SK-N-SH treated with all-trans-retinoic acid at 6 μM for 48 hours (cell line): ENCODE measurements at places on chromosomes 12 and 14.

- no peak for ATAC-seq
Observed at GRCh38 chr14:98957211-98958047, 314.6 kb downstream of the BCL11B start.

- peak; percentile 18 for ATAC-seq
Observed at GRCh38 chr12:122022393-122023338, 982 bp downstream of the BCL7A start.

- ATAC-seq = no peak
Observed at GRCh38 chr14:104085032-104085888, at the start of gene ASPG. Gene ASPG, plus strand, starts transcription at chr14:104085700. Its CDS starts 71 bp downstream, at chr14:104085771.

GRCh38 chr14:39367387-39367751 lies 64.9 kb downstream of the FBXO33 start:
- no peak for ATAC-seq

DNA sequence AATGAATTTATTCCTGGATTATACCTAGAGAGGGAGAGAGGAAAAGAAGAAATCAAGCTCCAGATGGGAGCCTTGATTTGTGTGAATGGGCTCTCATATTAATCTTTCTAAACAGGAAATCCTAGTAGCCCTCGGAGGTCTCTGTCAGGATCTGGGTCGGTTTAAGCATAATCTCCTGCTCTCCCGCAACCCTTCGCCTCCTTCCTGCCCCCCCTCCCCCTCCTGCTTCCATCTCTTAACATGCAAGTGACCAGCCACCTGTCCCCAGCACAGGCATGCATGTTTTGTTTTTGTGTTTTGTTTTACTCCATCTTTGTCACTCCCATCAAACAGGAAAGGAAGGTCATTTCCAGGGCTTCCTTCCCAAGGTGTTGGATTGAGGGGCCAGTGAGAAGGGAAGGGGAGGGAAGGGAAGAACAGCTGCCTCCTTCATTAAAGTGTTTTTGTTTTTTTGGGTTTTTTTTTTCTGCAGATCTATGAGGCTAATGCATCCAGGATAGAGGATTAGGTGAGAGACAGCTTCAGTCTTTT lies 4.8 kb upstream of the KCNA5 start:
- ATAC-seq = no peak

GRCh38 chr14:98018628-98019027 lies 1221.4 kb downstream of the VRK1 start:
- ATAC-seq = no peak

- no peak for ATAC-seq
Observed at GRCh38 chr14:30648471-30648870, 26.4 kb downstream of the SCFD1 start.

DNA sequence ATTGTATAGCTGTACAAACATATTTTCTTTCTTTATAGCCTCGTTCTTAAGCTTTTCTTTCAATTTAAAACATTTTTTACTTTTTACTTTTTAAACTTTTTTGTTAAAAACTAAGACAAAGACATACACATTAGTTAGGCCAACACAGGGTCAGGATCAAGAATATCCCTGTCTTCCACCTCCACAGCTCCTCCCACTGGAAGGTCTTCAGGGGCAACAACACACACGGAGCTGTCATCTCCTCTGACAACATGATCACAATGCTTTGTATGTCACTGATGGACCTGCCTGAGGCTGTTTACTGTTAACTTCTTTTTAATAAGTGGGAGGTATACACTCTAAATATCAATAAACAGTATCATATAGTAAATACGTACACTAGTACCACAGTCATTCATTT lies 191.3 kb downstream of the SYT10 start:
- no peak for ATAC-seq

DNA sequence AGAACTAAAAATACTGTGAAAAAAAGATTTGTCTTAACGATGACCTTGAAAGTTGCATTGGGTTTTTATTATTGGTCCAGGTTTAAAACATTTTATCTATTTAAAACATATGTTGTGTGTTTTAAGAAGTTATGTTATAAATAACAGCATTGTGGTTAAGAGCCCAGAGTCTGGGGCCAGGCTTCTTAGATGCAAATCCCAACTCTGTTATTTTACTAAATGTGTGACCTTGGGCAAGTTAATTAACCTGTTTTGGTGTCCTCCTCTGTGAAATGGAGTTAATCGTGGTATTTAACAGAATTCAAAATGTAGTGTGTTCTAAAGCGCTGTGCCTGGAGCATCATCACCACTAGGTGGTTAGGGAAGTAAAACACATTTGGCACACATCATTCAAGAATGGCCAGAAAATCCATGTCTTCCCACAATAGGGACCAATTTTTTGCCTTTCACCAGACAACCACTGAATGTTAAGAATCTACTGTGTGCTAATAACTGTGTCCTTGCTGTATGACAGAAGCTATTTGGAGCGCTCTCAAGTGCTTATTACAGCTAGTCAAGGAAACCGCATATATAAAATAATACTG lies 133.3 kb downstream of the MON2 start:
- no peak for ATAC-seq

DNA sequence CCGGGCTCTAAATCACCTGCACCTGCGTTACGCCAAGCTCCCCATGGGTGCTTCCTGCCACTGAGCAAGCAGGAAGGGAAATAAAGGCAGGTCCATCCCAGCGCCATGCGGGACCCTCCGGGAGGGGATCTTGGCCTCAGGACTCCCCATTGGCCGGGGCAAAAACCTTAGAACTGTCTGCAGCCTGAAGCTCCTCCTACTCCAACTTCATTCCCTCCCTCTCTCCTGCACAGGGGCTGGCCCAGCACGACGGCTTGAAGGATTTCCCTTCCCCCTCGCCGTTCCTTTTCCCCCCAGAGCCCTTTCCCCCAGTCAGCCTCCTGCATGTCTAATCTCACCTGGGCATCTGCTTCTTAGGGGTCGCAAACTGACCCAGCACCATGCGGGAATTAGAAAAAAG lies 137.2 kb upstream of the NCOR2 start:
- no peak for ATAC-seq

- no peak for ATAC-seq
Observed at GRCh38 chr14:77084985-77085384, 13.1 kb upstream of the CIPC start.

DNA sequence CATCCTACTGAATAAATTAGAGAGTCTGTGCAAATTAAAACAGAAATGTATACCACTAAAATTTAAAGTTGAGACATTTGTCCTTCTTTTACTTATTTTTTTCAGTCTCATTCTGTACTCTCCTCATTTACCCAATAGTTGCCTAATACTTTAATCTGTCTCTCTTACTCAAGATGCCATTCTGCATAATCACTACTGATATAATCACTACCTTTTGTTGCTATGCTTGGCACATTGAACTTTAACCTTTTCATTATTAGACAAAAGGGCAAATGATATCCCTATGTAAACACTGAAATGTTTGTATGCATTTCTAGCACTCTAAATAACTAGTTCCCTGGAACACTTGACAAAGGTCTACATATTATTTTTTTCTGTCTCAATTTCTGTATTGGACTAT lies 1108.3 kb upstream of the FLRT2 start:
- no peak for ATAC-seq

DNA sequence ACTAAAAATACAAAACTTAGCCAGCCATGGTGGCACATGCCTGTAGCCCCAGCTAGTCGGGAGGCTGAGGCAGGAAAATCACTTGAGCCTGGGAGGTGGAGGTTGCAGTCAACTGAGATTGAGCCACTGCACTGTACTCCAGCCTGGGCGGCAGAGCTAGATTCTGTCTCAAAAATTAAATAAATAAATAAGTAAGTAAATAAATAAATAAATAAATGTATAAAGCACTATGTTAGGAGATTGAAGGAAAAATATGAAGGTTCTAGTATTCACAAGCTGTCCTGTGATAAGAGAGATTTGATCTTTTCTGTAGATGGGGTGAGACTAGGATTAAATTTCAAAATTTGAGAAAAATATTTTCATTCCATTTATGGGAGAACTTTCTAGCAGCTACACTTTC lies 5.7 kb downstream of the DNAJC22 start:
- no peak for ATAC-seq

DNA sequence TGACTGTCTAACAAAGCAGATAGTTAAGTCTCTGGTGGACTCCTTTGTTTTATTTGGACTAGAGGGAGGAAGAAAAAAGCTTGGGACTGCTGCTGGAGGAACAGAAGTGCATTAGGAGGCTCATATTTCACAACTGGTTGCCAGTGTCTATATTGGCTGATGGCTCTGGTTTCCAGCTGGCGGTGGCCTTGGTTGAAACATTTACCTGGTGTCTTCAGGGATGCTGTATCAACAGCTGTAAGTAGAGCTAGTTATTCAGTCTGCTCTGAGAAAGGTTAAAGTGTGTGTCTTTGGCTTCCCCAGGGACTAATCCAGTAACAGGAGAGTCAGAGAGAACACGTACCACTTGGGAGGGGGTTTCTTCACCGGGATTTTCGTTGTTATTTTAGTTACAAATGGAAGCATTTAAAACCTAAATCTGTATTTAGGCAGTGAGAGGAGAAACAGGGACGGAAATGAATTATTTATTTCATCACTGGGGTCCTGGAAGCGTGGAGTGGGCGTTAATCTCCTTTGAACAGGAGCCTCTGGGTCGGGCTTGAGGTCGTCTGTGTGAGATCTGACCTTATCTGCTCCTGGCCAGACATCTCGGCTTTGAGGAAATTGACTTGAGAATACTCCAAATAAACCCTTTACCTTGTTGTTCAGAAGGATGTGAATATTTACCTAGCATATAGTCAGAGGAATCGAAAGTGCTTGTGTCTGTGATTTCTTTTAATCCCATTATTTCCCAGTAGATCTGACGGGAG lies 149.9 kb downstream of the NRXN3 start:
- no peak for ATAC-seq

DNA sequence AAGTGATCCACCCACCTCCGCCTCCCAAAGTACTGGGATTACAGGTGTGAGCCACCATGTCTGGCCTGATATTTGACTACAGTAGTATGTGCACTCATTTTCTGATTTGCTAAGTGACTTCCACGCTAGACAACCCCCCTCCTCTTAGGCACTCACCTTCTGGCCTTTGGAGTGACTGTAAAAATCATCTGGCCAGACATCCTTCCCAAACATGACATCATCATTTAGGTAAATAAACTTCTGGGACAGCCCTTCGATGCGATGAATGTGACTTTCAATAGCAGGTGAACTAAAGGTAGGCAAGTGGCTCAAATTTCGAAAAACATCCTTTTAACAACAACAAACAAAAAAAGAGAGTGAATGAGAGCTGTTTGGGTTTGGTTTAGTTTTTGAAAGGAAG lies 30.6 kb upstream of the SYCP3 start:
- no peak for ATAC-seq

GRCh38 chr12:52913431-52913821 lies 8.6 kb upstream of the KRT8 start:
- no peak for ATAC-seq

GRCh38 chr14:27049701-27050100 lies 451.9 kb upstream of the NOVA1 start:
- ATAC-seq = no peak

DNA sequence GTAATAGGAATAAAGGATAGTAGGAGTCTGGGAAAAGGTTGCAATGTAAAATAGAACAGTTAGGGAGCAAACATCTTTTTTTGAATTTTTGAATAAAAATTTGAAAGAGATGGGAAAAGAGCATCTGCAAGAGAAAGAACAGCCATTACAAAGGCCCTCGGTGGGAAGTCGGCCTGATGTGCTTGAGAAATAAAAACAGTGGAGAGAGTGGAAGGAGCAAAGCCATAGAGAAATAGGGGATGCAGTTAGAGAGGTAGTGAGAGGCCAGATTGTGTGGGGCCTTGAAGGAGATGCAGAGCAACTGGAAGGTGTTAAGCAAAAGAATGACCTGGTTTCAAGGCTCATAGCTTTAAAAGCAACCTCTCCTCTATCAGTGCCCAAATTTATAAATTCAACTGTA lies 409.8 kb downstream of the RERGL start:
- ATAC-seq = no peak

GRCh38 chr12:131723532-131723931 lies 12.6 kb downstream of the SFSWAP start:
- ATAC-seq = no peak
